Stimulated activated CD4-positive, alpha-beta T cell treated with anti-CD3 and anti-CD28 coated beads, Interleukin-1b, Interleukin-23, amount 100 ng/mL, for 48 hours (primary cell): ENCODE measurements at places on chromosomes 6 and 20.

- no peak for DNase-seq
Observed at GRCh38 chr6:30685157-30686008, 1.1 kb downstream of the PPP1R18 start.

DNA sequence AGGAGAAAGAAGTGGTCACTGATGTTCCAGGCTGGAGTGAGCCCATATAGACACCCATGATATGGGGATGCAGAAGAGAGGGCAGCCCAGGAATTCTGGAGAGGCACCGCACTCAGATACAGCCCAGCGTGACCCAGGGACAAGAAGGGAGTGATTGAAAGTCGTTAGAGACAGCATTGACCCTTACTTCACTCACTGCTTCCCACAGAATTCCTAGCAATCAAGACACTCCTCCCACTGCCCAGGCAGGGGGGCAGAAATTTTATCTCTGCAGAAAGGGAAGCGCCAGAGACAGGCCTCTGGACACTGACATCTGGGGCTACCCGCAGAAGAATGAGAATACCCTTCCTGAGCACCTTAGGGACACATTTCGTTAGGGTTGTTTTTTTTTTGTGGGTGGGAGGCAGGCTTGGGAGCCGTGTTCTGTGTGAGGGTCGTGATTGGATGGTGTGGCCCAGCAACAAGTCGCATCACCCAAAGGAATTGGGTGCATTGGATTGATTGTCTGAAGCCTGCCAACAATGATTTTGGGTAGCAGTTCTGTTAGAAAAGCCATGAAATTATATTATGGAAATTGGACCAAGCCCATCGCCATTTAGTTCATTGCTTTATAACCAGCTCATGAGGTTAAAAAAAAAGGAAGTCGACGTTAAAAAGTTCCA, 45.9 kb upstream of the MAP3K4 start:
- DNase-seq = no peak

DNA sequence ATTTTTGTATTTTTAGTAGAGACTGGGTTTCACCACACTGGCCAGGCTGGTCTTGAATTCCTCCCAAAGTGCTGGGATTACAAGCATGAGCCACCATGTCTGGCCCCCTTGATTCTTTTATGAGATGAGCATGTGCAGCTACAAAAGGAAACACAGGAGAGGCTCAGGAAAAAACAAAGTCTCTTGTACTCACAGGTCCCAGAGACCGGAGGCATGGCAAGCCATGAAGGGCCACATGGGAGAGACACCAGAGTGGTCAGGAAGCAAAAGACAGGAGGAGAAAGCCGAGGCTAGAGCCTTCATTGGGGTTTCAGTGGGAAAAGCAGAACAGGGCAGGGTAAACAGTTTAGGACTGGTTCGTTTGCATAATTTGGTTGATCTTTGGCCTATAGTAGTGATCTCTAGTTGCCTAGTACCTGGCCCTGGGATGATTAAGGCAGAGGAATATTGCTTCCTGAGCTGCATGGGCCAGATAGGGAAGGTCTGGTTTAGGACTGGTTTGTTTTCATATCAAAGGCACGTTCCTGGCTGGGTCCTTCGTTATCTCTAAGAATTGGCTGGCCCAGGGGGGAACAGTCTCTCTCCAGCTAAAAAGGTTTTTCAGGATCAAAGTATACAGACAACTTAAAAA, 48.2 kb upstream of the PRND start:
- no peak for DNase-seq

- DNase-seq = no peak
Observed at GRCh38 chr20:49568278-49569151, 578 bp upstream of the PTGIS start.

DNA sequence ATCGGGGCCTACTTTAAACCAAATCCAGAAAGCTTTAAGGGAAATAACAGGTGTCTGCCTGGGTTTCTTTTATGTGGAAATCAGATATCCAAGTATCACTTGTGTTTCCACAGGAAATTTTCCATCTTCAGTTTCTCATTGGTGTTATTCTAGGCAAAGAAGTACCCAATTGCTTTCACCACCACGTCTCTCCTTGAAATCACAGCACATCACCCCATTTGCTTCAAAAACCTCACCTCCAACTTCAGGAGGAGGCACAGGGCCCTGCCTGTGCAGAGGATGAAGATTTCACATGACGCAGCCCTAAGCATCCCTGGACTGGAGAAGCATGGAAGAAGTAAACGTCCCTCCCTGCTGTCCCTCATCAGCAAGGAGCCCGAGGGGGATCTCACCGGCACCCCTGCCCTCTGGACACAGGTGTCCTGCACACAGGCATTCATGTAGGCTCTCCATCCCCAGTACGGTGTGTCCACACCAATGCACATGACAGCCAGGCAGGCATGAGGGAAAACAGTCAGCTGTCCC, 182.3 kb downstream of the TBXT start:
- DNase-seq = no peak
